ENCODE measurements at places on chromosomes 4 and X.

GRCh38 chr4:24912252-24913118 is at the start of gene CCDC149:
CCDC149 (minus strand) TSS chr4:24913042; CDS start chr4:24912864, 178 bp downstream.
- no peak for DNase-seq

DNA sequence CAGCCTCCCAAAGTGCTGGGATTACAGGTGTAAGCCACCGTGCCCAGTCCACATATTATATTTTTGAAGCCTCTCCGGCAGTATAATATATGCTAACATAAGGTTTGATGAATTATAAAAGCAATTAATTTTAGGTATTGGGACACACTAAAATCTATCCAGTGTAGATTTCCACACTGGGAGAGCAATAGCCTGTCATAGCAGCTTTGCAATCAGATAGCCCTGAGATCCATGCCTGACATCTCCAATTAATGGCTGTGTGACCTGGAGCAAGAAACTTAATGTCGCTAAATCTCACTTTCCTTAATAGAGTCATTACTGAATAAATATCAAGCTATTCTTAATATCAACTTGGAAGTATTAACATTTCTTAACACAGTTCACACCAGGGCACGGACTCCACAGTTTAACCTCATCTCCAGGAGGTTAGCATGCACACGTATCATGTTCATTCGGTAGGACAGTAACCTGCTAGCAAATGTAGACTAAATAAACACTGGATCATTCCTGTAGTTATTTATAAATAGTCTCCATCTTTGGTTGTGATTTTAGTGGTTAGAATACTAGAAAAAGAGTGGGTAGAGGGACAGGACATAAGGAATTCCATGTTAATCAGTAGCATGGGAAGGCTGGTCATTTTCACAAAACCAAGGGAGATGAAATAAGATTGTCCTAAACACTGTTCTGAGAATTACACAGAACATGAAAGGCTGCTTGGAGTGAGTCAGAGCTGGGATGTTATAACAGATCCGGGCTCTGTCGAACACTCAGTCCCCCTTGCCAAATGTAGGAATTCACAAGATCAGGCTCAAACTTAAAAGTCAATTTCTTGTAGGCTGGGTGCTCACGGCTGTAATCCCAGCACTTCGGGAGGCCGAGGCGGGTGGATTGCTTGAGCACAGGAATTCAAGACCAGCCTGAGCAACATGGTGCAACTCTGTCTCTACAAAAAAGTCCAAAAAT is 254.7 kb downstream of the PALLD start:
- DNase-seq, result no peak

- no peak for DNase-seq
Measured at GRCh38 chrX:132676102-132676501, 187.3 kb upstream of the MBNL3 start.

DNA sequence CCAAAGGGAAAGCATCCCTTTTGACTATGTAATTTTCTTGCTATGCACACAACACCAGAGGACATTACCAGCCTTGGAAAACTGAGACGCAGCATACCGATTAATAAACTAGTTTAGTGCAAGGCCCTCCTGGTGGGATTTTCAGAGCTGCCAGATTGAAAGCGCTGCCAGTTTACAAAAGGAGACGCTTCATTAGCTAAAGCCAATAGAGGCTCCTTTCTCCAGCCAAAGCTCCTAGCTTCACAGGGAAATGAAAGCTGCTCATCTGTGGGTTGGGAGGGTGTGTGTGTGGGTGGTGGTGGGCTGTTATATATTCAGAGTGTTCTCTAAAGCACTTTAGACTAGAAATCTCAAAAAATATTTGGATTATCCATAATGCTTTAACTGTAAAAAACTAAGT is 32.4 kb downstream of the SPANXN4 start:
- DNase-seq, result no peak

DNA sequence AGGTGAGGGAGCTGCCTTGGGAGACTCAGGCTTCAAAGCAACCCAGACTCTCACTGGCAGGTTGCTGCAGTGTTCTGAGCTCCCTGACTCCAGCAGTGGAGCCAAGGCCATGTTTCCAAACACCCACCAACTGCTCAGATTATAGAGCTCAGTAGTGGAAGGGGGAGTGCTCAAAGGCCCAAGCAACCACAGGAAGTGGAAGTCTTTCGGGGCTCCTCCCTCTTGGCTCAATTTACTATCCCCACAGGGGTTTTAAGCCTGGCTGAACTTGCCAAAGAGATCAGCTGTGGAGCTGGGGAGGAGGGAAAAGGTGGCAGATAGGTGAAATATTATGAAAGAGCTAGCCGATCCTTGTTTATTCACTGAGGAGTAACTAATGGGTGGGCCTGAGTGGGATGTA is 82.5 kb downstream of the HPRT1 start:
- DNase-seq, result no peak

DNA sequence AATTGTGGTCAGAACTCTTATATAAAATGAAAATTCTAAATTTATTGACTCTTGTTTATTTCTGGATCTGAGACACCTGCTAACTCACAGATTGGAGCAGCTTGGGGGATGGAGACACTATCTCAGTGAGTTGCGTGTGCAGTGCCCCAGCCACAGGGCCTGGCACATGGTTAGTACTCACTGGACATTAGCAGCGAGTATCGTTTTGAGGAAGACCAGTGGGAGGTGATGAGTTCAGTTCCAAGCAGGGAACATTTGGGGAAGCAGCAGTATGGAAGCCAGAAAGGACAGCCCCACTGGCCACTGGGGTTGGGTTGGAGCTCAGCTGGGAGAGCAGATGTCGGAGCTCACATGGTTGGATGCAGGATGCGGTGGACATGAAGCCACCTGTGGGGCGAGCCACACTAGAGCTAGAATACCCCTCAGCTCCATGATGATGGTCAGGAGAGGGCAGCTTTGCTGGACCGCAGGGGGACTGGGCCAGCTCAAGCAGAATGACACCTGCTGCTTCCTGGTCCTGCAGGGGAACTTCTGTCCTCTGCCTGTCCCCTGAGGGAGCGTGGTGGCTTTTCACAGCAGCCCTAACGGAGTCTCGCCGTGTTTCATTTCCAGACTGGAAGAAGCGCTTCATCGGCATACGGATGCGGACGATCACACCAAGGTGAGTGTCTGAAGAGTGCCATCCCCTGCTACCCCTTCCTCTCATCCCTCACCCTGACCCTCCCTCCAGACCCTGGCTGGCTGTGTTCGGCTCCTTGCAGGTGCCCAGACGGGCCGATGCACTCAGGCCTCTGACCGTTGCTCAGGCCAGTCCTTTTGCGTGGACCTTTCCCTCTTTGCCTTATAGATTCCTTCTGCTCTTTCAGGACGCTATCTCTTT is 32.5 kb downstream of the HTRA3 start:
- DNase-seq, result no peak

GRCh38 chrX:136456133-136456532 is 31.6 kb upstream of the BRS3 start:
- no peak for DNase-seq

- no peak for DNase-seq
Measured at GRCh38 chrX:38803243-38803587, 2.0 kb downstream of the MID1IP1 start.

DNA sequence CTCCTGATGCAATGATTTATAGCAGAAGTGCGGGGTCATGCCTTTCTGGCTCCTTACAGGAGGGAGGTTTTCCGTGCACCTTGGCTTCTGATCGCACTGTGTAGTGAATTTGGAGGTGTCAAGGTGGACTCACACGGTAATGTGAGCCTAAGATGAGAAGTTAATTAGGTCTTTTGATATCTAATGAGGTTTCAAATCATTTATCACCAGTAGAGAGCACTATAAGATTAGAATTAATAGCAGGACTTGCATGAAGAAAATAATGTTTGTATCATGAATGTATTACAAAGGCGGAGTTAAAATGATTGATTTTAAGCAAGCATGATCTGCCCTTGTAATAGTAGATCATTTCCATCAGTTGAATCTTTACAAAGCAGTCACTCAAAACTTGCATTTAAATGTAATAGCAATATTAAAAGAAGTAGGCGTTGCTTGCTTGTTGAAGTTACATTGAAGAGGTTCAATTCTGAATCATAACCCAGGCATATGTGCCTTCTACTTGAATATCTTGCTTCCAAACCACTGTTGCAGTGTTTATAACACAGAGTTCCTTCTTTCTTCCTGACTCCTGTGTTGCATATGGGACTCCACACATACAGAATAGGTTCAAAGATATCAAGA is 152.1 kb downstream of the FMR1NB start:
- no peak for DNase-seq

DNA sequence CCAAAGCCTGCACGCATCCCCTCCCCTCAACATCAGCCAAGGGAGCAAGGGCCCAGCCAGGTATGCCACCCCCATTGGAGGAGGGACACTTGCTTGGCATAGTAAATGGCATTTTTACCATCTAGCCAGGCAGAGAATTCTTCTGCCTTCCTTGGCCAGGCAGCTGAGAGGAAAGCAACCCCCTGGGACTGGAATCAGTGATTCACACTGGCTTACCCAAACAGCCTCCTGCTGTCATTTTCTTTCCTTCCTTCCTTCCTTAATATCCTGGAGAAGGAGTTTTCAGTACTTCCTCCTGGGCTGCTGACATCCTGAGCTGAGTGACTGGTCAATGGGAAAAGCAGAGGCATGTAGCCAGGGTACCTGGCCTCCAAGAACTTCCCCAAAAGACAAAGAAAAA is 28.6 kb upstream of the KIAA1210 start:
- DNase-seq, result no peak

- DNase-seq, result no peak
Measured at GRCh38 chr4:24970191-24970590, 57.3 kb upstream of the CCDC149 start.

DNA sequence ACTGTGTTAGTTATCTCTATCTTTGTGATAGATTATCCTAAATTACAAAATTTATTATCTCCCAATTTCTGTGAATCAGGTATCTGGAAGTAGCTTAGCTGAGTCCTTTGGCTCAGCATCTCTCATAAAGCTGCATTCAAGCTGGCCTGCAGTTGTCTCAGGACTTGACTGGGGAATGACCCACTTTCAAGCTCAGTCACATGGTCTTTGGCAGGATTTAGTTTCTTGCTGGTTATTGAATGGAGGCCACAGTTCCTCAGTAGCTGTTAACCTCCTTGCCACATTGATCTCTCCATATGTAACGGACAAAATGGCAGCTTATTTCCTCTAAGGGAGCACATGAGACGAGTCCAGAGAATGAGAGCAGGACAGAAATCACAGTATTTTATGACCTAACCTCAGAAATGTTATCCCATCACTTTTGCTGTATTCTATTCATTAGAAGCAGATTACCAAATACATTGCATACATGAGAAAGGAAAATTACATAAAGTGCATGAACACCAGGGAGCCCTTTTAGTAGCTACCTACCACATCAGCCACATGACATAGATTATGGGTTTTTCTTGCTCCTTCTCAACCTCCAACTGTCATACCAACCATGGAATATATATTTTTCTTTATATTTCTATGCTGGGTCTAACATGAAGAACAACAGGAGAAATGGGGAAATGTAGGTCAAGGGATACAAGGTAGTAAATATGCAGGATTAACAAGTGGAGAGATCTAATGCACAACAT is 730.1 kb downstream of the CCSER1 start:
- DNase-seq, result no peak

DNA sequence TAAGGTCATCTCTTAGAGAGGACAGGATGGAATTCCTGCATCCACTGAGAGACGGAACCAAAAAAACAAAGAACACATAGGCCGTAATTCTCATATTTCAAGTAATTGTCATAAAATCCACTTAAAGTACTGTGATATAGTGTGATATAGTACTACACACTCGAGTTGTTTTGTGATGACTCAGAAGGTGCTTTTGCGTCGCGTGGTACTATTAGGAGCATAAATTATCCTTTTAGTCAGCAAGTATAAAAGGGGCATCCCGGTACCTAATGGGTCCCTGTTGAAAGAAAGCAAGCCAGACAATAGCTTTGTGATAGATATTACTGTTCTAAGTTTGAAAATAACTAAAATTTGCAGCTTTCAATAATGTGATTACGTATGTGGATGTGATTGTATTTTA is 55.3 kb downstream of the GPR143 start:
- no peak for DNase-seq

DNA sequence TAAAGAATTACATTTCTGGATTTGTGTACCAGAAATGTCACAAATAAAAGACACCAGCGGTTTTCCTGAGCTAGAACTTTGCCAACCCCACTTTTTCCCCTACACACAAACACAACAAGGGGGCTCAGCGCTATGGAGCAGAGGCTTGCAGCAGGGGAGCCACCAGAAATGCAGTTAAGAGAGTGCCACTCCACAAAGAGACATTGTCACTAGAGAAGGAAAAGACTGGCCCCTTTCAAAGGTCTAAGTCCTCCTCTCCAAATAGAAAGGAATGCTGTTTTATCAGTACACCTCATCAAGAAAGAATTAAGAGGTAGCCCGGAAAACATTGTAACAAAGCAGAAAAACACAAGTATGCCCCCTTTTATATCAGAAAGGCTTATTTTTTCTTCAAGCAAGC is 419.5 kb downstream of the HNRNPD start:
- no peak for DNase-seq

- DNase-seq, result no peak
Measured at GRCh38 chr4:16415751-16416150, 189.5 kb upstream of the TAPT1 start.

DNA sequence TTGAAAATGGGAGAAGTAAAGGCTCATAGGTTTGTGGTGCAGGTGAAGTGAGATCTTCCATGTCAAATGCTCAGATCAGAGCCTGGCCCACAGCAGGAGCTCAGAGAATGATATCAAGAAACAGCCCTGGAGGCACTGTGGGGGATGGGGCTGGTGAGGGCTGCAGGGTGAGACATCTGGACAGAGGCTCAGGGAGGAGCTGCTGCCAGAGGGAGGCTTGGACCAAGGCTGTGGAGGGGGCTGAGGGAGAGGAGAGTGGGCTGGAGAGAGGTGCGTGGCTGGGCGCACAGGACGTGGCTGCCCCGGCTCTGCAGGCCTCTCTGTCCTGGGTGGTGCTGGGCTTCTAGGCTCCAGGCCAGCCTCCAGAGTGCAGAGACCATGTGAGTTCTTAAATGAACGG is 5.6 kb downstream of the SORCS2 start:
- DNase-seq, result no peak

- no peak for DNase-seq
Measured at GRCh38 chr4:183599284-183599683, 59.7 kb downstream of the RWDD4 start.

DNA sequence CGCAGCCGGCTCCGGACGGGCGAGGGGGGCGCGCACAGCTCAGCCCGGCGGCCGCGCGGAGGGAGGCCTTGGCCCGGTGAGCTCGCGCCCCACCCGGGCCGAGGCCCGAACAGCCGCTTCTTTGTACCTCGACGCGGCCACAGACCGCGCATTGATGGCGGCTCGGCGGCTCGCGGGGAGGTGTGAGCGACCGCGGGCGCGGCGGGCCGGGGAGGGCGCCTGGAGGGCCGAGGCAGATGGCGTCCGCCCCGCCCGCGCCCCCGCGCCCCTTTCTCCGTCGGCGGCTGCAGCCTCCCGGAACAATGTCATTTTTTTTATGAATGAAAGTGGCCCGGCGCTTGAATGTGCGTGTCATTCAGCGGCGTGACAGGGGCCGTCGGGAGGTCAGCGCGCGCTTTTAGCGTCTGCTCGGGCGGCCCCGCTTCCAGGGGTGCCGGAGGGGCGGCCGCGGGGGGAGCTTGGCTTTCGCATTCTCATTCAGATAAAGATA is 1.8 kb downstream of the FGFR3 start:
- DNase-seq, result no peak

Measured in non-pigmented ciliary epithelial cell (primary cell).